ENCODE measurements at places on chromosomes 12 and 14. TPM values are rescaled to one million over a fixed set of nuclear protein-coding genes. Genes with fewer than 3 reads are reported as not detected.

- DNase-seq, result no peak
Observed at GRCh38 chr12:20740972-20741371, 45.8 kb downstream of the SLCO1C1 start.

EGLN3 gene
- total RNA-seq, result 3.3 TPM

GRCh38 chr12:119665164-119665929 is 2.6 kb upstream of the PRKAB1 start:
- no peak for DNase-seq

DNA sequence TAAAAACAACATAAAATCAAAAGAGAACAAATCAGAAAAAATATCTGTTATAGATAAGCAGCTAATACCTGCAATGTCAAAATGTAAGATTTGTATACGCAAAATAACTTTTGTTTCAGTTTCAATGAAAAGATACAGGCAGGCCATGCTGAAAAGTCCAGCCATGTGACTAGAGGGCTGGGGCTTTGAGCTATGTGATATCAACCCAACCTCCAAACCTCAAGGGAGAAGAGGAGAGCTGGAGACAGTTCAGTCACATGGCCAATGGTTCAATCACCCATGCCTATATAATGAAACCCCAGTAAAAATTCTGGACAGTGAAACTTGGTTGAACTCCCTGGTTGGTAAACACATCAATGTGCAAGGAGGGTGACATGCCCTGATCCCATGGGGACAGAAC is 5.3 kb downstream of the COX16 start:
- DNase-seq, result no peak

- no peak for DNase-seq
Observed at GRCh38 chr14:60926002-60926401, 54.9 kb downstream of the TRMT5 start.

DNA sequence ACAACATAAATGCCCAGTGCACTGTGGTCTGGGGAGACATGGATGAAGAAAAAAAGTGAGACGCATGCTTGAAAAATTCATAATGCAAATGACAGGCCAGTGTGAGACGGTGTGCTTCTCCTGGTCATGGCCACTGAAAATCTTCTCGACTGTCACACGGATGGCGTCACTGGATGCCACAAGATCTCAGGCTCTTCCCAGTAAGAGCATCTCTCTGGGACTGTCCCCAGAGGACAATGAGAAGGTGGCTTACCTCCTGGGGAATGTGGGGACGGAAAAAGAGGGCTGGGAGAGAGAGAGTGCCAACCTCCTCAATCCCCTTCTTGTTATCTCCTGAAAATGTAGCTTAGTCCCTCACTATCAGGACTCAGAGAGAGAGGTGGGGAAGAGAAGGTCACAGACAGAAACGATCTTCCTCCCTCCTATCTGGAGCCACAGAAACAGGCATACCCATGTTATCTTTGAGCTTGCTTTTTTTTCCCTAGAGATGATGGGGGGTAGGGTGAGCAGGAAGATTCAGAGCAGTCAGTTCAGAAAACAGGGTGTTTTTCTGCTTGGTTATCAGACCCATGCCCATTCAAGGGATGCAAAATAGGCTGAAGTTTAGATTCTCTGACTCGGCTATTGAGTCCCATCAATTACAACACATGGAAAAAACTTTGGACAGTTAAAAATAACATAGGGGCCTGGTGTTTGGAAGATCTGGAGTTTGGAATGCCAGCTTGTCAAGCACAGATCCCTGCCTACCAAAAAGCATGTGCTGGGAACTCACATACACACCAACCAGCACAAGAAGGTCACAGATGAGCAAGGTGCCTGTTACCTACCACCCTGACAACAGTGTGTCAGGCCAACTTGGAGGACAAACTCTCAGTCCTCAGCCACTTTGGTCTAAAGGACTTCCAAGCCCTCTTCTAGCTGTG is 24.2 kb downstream of the DPF3 start:
- no peak for DNase-seq

GRCh38 chr12:63354969-63355368 is 204.0 kb upstream of the AVPR1A start:
- no peak for DNase-seq

TMTC2 gene
- total RNA-seq, result 0.93 TPM

DNA sequence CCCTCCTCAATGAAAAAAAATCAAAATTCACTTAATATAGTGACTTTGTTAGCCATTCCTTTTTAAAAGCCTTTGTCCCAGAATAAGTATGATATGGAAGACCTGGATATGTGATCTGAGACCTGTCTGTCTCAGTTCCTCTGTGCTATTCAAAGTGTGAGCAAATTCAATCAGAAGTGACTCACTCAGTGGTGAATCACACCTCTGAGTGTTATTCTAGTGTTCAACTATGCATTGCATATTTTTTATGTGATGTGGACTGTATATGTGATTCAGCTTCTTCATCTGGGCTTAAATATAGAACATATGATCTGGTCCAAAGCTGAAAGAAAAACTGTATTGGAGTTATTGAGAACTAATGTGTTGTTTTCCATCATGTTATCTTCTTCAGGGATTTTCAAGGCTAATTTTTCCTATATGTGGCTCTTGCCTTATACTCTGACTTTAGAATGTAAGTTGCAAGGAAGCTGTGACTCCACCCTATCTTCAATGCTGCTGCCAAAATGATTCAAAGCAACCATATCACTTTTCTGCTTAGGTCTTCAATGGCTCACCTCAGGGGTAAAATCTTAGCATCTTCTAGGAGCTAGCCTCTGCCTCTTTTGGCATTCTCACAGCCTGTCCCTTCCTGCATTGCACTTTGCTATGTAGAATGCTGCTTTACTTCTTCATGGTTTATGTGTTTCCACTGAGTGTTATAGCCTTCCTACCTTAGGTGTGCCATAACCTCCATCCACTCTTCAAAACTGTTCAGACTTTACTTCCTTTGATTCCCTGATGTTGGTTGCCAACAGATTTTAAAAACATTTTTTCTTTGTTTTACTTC is 169.8 kb downstream of the OTOGL start:
- no peak for DNase-seq

GRCh38 chr12:101470939-101471338 is 4.2 kb upstream of the SPIC start:
- DNase-seq, result no peak

- no peak for DNase-seq
Observed at GRCh38 chr12:68491204-68491960, 119.3 kb upstream of the RAP1B start.

FBLN5 gene
- total RNA-seq, result 7.7 TPM

ANKRD9 gene
- total RNA-seq, result 14.5 TPM

- DNase-seq, result no peak
Observed at GRCh38 chr12:18492372-18493025, 231.2 kb downstream of the PIK3C2G start.

DNA sequence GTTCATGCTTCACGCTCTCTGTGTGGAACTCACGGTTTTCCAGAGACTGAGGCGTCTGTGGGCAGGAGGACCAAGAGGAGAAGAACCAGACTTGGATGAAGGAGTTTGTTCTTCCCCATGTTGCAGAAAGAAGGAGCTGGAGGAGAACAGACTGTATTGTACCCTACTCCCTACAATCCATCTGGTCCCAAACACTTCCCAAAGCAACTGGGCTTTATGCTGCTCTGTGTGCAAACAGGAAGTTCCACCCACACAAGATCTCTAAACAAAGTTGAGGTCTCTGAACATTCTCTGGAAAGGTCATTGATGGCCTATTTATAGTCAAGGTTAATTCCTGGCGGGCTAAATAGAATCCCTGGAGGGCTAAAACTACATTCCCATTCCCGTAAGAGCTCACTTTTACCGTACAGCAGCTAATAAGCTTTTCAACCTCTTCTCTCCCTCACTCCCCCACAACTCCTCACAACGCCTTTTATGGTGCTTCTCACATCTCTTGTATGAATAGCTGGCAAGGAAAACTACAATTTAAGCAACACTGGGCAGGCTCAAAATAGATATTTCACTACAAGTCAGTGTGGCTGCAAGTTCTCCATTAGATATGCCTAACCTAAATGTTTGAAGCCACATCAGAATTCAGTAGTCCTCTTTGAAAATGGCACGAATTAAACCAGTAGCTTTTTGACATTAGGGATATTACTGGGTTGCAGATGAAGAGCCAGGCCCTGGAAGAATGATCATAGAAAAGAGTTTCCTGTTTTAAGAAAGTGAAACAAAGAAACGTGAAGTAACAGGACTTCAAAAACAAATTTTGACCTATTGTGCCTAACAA is at the start of gene A2M:
A2M (minus strand) TSS at position 189 of the 829 bp plus-strand sequence; CDS start at position 119, 70 bp downstream.
- DNase-seq, result peak; percentile 64

GRCh38 chr12:102504280-102504679 is 23.9 kb upstream of the IGF1 start:
- no peak for DNase-seq

- DNase-seq, result no peak
Observed at GRCh38 chr14:101584055-101584859, 23.0 kb downstream of the DIO3 start.

DNA sequence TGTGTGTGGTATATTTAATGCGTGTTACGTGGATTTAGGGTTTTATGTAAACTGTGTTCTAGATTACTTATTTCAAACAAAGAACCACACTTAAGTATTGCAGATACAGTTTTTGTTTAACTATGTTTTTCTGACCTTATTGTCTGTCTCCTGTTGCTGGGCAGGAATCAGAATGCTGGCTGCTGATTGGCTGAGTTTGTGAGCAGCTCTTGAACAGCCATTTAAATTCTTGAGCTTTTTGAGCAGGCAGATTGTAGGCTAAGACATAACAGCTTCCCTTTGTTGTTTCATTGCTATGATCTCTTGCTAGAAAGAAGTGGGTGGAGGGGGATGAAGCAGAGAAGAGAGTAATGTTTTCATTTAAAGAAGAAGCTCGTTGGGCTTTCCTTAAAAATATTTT is 52.2 kb downstream of the ATF7IP start:
- no peak for DNase-seq

IAPP gene
- total RNA-seq, result 0.25 TPM

DNA sequence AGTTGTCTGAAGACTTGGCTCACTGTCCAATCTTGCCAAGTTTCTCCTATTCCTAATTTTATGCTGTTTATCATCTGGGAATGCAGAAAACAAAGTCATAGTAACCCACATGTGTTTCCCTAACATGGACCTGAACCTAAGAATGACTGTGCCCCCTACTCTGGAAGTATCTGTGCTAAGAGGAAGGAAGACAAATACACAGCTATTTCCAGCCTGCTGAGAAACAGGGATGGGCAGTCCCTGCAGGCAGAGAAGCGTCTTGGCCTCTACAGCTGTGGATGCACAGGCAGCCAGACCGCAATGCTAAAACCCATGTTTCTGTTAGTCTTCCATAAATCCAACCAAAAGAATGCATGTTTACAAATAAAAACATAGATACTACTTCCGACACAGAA is 56.2 kb downstream of the DUSP16 start:
- DNase-seq, result no peak

GRCh38 chr12:53115891-53116648 is 12.8 kb downstream of the SOAT2 start:
- no peak for DNase-seq

DNA sequence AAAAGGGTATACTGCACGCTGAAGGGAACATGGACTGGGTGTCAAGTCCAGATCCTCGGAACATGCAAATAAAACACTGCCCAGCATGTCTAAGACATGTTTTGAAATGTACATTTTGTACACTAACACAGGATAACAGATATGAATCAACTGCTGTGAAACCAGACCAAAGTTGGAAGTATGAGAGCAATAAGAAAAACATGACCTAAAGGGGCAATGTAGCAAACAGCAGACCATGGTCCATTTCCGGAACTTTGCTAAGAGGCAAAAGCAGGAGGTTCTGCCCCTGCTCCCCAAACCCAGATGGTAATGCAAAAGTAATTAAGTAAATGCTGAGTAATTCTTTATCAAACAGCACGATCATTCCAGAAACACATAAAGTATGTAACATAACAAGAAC is 125.2 kb downstream of the SLC25A21 start:
- DNase-seq, result no peak

SLC7A7 gene
- 6.1 TPM for total RNA-seq

GUCY2C gene
- not detected for total RNA-seq

- no peak for DNase-seq
Observed at GRCh38 chr14:79093531-79093930, 923.4 kb downstream of the NRXN3 start.

DNA sequence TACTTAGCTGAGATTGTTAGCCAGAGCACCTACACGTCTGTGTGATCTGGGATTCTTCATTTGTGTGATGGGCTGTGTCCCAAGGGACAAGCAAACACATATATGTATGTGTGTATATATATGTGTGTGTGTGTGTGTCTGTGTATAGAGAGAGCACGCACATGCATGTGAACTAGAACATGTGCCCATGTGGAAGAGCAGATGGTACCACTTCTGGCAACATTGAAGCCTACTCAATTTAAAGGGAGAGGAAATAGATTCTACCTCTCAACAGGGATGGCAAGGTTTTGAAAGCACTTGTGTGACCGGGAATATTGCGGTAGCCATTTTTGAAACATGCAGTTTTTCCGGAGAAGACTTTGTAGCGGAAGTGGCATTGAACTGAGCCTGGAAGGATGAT is 1.4 kb downstream of the TOMM20L start:
- DNase-seq, result no peak

MIP gene
- 0.60 TPM for total RNA-seq

GRCh38 chr14:52044791-52045522 is 23.9 kb downstream of the NID2 start:
- no peak for DNase-seq

- DNase-seq, result no peak
Observed at GRCh38 chr12:611721-612120, 51.5 kb downstream of the NINJ2 start.

DNA sequence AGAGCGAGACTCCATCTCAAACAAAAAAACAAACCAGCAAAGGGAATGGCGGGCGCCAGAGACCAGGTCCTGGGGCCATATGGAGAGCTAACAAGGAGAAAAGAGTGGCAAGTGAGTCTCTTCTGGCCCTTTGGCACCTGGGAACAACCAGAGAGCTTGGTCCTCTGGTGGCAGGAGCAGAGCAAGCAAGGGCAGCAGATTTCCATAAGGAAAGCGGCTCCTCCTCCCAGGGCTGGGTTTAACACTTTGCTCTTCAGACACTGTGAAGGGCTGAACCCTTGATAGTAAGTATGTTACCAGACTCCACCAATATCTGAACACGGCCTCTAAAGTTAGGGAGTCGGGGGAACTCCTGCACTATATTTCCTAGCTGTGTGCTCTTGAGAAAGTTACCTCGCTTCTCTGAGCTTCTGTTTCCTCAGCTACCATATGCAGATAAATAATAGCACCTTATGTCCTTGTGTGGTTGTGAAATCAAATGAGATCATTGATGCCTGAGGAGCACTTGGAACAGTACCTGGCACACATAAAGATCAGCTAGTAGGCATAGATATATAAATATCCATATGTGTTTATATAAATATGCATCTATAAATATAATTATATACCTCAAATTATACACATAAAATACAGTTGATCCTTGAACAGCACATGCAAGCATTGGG is 33.4 kb upstream of the PLEKHG6 start:
- no peak for DNase-seq

IL22 gene
- total RNA-seq, result not detected

DNA sequence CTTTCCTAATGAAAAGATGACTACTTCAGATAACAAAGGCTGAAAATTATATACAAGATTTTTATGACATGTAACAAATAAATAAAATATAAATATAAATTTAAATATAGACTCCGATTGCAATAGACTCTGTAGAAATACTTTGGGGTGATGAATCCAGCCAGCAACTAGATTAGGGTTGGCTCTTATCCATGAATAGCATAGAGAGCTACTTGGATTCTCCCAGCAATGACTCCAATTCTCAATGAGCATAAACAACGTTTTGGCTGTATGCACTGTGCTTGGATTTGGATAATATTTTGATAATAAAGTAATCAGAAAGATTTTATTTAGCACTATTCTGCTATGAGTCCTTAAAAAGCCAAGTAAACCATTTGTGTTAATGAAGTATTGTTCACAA is 58.0 kb upstream of the LRFN5 start:
- no peak for DNase-seq

SLC4A8 gene
- total RNA-seq, result 0.35 TPM

GIT2 gene
- total RNA-seq, result 15.5 TPM

- no peak for DNase-seq
Observed at GRCh38 chr12:29102741-29103140, 46.3 kb upstream of the FAR2 start.

Measured in left lobe of liver (tissue), 2 donors.